ENCODE measurements at places on chromosomes 2 and 18.

GRCh38 chr2:171979103-171979502 lies 20.6 kb upstream of the METAP1D start:
- DNase-seq, result no peak

DNA sequence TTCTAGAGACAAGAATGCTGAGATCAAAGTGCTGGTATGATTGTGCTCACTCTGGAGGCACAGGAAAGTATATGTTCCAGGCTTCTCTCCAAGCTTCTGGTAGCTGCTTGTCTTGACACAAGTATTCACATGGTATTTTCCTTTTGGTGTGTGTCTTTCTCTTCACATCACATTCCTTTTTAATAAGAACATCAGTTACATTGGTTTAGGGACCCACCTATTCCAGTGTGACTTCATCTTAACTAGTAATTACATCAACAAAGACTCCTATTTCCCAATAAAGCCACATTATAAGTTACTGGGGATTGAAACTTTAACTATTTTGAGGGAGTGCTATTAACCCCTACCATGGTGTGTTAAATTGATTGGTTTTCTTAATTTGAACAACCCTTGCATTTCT lies 119.1 kb downstream of the FSIP2 start:
- no peak for DNase-seq

- DNase-seq, result no peak
Observed at GRCh38 chr18:41805341-41805740, 149.7 kb upstream of the PIK3C3 start.

DNA sequence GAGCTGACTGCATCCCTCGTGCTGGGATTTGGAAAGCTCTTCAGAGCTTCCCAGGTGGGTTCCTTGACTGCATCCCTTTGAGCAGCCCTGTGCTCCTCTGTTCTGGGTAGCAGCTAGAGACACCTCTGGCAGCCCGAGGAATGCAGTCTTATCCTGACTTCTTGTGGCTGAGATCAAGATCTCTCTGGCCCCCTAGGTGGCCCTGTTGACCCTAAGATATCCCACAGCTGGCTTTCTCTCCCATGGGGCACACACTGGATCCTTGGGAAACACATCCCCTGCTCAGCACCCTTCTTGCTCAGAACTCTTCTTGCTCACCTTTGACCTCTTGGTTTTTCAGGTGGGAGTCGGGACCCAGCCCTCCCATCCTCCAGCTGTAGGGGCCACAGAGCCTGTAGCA lies 237.2 kb downstream of the TSN start:
- DNase-seq, result no peak

GRCh38 chr18:9913151-9913525 lies 678 bp upstream of the VAPA start:
- no peak for DNase-seq

DNA sequence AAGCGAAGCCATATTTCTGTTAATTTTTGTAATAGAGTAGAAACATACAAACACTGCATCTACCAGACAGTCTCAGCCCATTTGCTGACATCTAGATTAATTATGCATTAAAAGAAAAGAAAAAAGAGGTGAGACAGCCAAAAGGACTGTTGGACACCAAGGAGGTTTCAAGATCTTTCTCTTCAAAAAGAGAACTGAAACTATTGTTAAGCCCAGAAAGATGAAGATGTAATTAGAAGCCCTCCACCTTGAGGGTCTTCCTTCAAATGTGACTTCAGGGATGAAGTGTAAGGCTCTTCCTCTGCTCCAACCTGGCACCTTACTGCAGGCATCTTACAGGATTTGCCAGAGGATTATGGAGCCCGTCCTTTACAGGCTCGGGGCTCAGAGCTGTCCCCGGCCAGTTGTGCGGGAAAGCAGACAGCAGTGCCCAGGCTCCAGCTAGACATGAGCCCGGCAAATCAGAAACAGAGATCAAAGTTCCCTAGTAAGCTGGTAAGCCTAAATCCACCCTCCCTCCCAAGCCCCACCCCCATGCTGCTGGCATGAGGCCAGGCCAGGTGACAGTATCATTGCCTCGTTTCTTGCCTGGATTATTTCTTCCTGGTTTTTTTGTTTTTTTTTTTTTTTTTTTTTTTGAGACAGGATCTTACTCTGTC lies 38.9 kb downstream of the ADI1 start:
- no peak for DNase-seq

DNA sequence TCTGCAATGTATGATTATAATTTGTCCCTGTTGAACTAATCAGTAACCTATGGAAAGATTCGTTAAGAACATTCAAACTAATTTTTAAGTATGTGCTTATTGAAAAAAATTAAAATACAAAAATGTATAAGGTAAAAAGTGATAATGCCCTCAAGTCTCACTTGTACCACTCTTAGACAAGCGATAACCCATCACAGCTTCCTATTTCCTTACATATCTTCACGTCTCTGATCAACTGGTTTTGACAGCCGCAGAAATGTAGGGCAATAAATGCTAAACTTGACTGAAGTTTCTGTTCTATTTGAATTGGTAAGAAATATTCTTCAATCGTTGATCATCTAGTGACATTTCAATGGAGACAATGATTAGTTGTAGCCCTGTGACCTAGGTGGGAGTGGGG lies 112.5 kb downstream of the TCF4 start:
- DNase-seq, result no peak
